ENCODE measurements at places on chromosomes 2 and 18. TPM values are rescaled to one million over a fixed set of nuclear protein-coding genes. Genes with fewer than 3 reads are reported as not detected.

GRCh38 chr2:191465766-191466420 is 212.0 kb upstream of the NABP1 start:
- DNase-seq, result peak; percentile 66

GRCh38 chr2:3173031-3173430 is 204.6 kb downstream of the EIPR1 start:
- DNase-seq, result no peak

DNA sequence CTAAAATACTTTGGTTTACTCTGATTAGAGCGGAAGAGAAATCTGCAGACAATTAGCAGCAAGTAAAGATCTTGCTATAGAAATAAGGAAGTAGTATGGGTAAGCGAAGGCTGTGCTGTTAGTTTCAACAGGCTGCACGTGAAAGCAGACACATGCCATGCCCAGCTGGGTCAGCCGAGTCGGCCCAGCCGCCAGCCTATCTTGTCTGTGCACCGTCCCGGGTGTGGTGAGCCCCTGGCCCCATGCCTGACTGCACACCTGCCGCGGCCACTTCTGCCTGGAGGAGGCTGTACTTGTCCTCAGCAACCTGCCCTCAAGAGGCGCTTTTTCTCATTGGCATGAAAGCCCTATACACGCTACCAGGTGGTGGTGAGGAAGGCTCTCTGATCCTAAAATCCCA is 185.5 kb downstream of the SEPTIN10 start:
- no peak for DNase-seq

DNA sequence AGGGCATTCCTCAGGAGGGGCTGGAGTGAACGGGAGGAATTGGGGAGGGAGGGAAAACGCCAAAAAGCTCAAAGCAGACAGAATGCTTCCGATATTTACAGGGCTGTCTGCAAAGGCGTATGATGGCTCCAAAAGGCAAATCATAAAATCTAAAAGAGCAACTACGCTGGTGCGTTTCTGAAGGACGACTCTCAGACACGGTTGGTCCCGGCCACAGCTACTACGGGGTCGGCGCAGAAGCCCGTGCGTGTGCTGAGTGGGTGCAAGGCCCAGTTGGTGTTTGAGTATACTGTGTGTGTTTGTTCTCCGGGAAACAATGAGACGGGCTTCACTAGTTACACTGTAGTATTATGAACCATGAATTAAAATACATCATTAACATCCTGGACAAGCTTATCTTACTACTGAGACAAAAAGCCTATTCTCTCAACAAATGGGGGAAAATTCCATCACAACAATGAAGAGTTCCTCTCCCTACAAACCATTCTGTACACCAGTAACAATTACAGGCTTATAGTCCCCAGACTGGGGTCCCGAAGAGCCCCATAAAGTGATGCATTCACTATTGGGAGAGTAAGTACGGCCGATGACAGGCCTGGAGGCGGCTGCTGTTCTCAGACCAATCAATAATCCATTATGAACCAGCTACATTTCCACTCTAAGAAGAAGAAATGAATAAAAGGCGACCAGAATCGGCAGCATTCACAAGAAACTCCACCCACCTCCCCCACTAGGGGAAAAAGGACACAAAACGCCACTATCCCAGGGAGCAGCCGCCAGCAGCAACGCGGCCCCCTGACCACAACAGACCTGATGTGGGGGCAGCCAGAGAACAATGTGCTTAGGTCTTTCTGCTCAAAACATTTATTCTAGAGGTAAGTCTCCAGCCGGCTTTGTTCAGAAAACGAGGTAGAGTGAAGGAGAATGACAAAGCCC is 43.4 kb downstream of the ZNF516 start:
- DNase-seq, result peak; percentile 39

DNA sequence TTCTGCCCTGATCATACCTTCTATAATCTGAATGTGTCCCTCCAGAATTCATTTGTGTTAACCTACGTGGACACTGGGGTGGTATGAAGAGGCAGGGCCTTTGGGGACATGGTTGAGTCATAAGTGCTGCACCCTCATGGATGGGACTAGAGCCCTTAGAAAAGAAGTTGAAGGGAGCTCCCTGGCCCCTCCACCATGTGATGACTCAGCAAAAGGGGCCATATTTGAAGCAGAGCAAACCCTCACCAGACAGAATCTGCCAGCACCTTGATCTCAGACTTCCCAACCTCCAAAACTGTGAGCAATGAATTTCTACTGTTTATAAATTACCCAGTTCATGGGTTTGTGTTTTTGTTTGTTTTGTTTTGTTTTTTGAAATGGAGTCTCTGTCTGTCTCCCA is 33.4 kb upstream of the CD207 start:
- no peak for DNase-seq

GRCh38 chr2:157256626-157257025 is 879 bp upstream of the GALNT5 start:
- no peak for DNase-seq

DNA sequence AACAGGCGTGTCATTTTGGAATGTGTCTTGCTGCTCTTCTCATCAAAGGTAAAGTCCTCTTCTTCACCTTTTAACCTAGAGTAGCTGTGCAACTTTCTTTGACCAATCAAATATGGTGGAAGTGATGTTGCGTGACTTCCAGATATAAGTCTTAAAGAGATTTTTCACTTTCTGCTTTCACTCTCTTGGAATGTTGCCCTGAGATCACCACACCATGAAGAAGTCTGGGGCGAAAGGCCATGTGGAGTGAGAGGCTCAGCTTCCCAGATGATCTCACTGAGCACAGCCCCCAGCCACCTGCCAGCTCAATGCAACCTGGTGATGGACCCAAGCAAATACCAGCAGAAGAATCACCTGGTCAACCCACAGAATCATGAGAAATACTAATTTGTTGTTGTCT is 7.1 kb upstream of the GALNT3 start:
- DNase-seq, result no peak

DNA sequence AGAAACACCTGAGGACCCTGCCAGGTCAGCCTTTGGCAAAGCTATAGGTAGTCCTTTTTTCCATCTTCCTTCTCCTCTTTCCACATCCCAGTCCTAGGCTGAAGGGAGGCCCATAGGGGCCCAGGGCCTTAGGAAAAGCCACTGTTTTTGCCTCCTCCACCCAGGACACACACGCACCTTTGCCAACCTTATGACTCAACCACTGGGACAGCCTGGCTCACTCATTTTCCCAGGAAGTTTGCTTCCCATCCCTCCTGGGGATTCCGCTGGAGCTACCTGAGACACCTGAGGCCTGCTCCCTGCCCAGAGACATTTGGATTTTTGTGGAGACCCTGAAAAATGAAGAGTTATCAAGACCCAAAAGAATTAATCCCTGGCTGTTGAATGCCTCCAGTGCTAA is 273.4 kb upstream of the SIX2 start:
- no peak for DNase-seq

GRCh38 chr2:211454679-211455078 is 898.3 kb downstream of the CPS1 start:
- no peak for DNase-seq

- DNase-seq, result no peak
These were observed 1588.2 kb downstream of the LRP1B start for GRCh38 chr2:140542627-140543026.

DNA sequence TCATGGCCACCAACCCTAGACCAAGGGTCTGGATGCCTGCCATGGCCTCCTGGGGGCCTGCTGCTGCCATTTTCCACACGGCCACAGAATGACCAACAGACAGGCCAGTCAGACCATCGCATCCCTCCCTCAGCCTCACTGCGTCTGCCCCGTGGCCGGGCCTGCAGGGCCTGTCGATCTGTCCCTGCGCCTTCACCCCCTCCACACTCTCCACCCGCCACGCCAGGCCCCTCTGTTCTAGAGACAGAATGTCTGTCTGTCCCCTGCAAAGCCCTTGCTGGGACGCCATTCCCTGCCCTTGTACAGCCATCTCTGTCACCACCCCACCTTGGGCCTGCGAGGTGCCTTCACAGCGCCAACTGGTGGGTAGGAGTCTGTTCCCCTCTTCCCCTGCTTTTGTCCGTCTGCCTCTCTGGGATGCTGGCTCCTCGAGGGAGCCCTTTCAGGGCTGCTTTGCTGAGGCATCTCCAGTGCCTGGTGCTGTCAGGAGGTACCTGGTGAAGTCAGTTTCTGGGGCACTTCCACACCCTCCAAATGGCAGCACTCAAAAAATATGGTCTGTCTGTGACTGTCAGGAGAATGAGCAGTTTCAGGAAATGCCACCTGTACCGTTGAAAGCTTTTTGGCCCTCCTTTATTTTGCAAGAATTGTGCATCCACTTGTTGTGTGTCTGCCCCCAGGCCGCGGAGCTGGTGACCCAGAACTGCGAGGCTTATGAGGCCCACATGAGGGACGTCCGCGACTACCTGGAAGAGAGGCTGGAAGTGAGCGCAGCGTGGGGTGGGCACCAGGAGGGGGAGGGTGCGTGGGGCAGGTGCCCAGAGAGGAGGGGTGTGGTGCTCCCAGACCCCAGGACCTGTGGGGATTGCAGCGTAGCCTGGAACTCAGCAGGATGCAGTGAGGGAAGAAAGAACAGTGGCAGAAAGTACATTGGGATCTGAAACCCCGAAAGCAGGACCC is 6.7 kb upstream of the ESPNL start:
- DNase-seq, result no peak

- no peak for DNase-seq
These were observed 87.0 kb upstream of the RTN4 start for GRCh38 chr2:55137024-55137958.

DNA sequence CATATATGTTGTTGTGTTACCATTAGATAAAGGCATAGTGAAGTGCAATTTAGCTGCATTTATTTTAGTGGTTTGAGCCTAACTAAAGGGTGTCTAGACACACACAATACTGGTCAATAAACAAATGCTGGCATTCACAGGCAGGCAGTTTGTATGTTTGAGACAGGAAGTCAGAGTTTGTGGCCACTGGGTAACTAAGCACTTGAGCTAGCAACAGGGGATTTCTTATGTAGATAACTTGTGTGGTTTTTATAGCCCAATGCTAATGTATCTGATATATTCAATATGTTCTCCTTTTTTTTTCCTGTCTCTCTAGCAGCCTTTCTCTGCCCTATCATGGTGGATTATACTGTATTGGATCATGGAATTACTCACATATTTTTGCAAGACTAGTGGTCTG is 38.1 kb downstream of the LRRTM4 start:
- DNase-seq, result no peak

DNA sequence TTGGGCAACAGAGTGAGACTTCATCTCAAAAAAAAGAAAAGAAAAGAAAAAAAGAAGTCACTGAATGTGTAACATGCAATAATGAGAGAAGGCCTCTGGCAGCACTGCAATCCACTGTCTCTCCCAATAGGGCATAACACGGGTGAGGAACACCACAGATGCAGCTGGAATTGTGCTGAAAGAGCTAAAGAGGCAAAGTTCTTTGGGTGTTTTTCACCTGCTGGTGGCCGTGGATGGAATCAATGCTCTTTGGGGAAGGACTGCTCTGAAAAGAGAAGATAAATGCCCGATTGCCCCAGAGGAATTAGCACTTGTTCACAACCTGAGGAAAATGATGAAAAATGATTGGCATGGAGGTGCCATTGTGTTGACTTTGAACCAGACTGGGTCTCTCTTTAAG is 31.0 kb upstream of the CYBRD1 start:
- DNase-seq, result no peak

GRCh38 chr2:241794250-241794823 is 14.7 kb upstream of the NEU4 start:
- DNase-seq, result no peak

Gene WDR33
- total RNA-seq, result 43.3 TPM

Gene HOXD3
- total RNA-seq, result 9.7 TPM

Gene CKAP2L
- 6.0 TPM for total RNA-seq

Gene CREB1
- 47.4 TPM for total RNA-seq

Gene CNDP1
- 0.10 TPM for total RNA-seq

Gene GDF7
- total RNA-seq, result 0.89 TPM

Gene CCDC150
- total RNA-seq, result 6.3 TPM

Gene IL36B
- total RNA-seq, result 0.20 TPM

Gene SLC16A14
- 8.2 TPM for total RNA-seq

Gene ARHGEF33
- 1.7 TPM for total RNA-seq

Gene FTCDNL1
- total RNA-seq, result 2.2 TPM

Measured in skin of body (tissue), 3 donors.